Activated CD8-positive, alpha-beta memory T cell treated with anti-CD3 and anti-CD28 coated beads, Interleukin-2, amount 10 ng/mL, durations not matched to agents 7 days and 5 days (primary cell): ENCODE measurements at places on chromosomes 6 and 20. TPM values are rescaled to one million over a fixed set of nuclear protein-coding genes. Genes with fewer than 3 reads are reported as not detected.

GRCh38 chr6:51753635-51754034, 333.8 kb downstream of the PKHD1 start:
- no peak for DNase-seq

DNA sequence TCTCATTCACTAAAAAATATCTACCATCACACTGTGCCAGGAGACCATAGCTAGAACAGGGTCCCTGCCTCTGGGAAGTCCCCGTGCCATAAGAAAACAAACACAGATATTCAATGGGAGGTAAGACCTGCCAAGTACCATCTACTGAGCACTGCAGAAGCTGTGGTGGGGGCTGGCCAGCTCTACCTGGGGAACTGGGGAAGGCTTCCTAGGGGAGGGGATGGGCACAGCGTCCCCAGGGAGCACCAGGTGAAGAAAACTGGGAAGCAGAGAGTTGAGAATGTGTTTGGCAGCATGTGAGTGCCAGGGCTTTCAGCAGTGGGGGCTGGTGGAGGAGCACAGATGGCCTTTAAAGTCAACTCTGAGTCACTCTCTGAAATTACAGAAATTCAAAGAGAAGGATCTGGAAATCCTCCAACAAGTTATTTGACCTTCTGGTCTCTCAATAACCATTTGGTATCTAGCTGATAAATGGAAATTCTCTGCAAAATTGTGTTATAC, 85.2 kb downstream of the SHLD1 start:
- no peak for DNase-seq

GRCh38 chr6:43070028-43070632, 6.0 kb upstream of the PTK7 start:
- DNase-seq = peak; percentile 50

DNA sequence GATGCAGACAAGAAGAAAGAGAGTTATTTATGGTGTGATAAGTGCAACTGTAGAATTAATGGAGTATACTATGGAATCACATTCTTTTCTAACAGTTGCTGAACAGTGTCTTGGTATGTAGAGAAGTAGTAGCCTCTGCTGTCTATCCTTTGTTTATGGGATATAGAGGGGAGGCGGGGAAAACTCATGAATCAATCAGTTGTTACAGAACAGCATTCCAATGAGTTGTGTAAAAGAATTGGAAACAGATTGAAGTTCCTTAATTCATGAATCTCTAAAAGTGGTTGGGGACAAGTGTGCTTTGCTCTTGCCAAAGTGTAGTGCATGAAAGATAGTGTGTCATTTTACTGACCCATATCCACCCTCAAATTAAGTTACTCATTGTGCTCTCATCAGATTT, 77.7 kb downstream of the FLRT3 start:
- no peak for DNase-seq

- DNase-seq = no peak
Measured at GRCh38 chr6:27624694-27625262, 151.9 kb upstream of the ZNF184 start.

- no peak for DNase-seq
Measured at GRCh38 chr6:167532410-167533288, 207.8 kb downstream of the TTLL2 start.

DNA sequence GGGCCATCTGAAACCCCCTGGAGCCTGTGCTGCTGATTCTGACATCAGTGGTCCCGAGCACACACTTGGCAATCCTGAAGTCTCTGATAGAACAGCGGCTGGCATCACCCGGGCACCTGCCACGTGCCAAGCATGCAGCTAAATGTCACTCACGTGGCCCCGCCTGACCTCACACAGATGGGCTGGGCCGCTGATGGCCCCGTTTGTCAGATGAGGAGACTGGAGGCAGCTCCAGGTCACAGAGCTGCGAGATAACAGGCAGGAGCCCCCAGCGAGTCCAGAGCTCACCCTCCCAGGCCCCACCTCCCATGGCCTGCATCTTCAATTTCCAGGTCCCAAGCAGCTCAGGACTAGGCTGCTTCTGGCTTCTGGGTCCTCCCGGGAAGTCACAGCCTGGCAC, 67.2 kb downstream of the YTHDF1 start:
- DNase-seq = no peak

DNA sequence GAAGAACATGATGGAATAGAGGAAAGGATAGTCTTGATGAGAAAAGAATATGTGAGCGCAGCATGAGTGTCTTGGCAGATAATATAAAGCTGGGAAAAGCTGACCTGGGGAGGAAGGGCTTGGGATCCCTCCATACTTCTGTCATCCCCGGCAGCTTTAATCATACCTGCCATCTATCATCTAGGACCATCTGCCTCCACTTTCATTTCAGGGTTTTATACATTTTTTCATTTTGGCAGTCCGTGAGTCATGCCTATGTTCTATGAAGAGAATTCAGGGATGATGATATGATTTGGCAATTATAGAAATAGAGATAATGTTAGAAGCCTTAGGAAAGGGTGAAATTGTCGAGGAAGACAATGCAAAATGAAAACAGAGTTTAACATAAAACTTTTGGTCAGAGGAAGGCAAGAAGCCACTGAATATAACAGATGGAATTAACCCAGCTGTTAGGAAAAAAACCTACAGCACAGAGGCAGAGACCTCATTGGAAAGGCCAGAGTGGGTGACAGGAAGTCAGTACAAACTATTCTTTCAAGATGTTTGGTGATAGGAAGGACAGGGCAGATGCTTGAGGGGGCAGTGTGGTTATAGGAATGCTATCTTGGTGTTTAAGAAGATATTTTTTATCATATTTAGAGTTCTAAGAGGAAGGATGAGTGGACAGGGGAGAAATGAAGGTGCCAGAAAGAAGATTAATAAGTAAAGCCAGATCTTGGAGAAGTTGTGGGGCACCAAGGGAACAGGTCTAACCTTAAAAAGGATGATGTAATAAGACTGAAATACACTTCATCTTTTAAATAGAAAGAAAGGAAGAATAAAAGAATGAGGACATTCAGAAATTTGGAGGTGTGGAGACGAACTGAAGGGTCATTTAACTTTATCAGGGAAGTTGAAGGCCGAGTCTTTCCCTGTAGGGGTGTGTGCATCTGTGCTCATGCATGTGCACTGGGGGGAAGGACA, 37.8 kb downstream of the MARCKS start:
- no peak for DNase-seq

GRCh38 chr6:163738725-163739407, 324.3 kb downstream of the QKI start:
- DNase-seq = no peak

- no peak for DNase-seq
Measured at GRCh38 chr20:16098890-16099639, 474.2 kb downstream of the KIF16B start.

DNA sequence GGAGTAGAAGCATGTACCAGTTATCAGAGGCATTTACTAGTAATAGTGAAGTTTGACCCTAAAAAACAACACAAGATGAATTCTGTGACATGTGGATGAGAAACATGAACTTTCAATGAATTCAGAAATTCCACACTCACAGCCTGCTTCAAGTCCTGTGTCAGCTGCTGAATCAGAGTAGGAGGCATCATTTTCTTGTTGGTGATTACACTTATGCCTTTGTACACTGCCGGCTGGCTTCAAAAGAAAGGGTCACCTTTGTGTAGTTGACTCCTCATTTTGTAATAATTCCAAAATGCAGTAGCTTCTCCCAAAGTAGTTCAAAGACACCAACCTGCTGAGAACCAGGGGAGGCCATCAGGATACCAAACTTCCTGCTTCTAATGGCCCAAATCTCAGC, 165.5 kb downstream of the BACH2 start:
- no peak for DNase-seq

DNA sequence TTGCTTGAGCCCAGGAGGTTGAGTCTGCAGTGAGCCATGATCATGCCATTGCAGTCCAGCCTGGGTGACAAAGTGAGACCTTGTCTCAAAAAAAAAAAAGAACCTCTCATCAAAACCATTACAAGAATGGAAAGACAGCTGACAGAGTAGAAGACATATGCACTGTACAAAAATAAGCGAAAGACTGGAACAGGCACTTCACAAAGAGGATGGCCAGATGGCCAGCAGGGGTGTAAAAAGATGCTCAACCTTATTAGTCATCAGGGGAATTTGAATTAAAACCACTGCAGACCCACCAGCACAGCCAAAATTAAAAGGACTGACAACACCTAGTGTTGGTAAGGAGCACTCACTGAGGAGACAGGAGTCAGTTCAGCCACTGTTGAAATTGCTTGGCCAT, 13.5 kb upstream of the TAF4 start:
- no peak for DNase-seq

GRCh38 chr20:62238569-62239277, 402 bp downstream of the OSBPL2 start:
- no peak for DNase-seq

Gene ADTRP
- total RNA-seq = 0.47 TPM

Gene OR2B6
- not detected for total RNA-seq

Gene PDCD2
- total RNA-seq = 75.4 TPM

Gene SLC16A10
- 2.4 TPM for total RNA-seq

Gene AIF1
- total RNA-seq = 63.4 TPM

Gene ABHD16B
- total RNA-seq = not detected

Gene MCCD1
- total RNA-seq = not detected
